ENCODE measurements at places on chromosomes 7 and 10.
A peak's percentile ranks its signal among the peaks of the same experiment; 100 is the strongest.

GRCh38 chr7:8176370-8177081 is 85.4 kb downstream of the ICA1 start:
- DNase-seq = peak; percentile 14

- DNase-seq = no peak
Measured at GRCh38 chr10:84406561-84406960, 78.2 kb downstream of the CCSER2 start.

GRCh38 chr7:82109288-82109687 is 334.3 kb downstream of the CACNA2D1 start:
- no peak for DNase-seq

DNA sequence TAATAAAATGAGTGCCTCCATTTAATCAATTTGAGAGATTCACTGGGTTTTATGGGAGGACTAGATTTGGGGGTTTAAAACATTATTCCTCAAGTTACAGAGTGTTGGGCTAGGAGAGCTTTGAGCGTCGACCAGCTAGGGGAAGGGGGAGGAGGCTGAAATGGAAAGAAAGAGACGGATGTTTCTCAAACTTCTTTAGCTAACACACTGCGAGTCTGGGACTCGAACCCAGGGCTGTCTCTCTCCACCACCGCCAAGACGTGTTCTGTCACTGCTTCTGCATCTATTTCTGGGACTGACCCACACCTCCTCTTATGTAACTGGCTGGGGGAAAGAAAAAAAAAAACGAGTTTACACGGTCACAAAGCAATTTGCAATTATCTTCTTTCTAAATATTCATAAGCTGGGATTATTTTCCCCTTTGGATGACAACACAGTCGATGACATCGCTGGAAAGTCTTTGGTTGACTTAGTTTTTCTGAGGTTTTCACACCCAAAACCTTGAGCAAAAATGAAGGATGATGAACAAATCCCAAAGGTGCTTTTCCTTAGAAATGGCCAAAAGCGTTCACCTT is 27.2 kb downstream of the CHST15 start:
- no peak for DNase-seq

DNA sequence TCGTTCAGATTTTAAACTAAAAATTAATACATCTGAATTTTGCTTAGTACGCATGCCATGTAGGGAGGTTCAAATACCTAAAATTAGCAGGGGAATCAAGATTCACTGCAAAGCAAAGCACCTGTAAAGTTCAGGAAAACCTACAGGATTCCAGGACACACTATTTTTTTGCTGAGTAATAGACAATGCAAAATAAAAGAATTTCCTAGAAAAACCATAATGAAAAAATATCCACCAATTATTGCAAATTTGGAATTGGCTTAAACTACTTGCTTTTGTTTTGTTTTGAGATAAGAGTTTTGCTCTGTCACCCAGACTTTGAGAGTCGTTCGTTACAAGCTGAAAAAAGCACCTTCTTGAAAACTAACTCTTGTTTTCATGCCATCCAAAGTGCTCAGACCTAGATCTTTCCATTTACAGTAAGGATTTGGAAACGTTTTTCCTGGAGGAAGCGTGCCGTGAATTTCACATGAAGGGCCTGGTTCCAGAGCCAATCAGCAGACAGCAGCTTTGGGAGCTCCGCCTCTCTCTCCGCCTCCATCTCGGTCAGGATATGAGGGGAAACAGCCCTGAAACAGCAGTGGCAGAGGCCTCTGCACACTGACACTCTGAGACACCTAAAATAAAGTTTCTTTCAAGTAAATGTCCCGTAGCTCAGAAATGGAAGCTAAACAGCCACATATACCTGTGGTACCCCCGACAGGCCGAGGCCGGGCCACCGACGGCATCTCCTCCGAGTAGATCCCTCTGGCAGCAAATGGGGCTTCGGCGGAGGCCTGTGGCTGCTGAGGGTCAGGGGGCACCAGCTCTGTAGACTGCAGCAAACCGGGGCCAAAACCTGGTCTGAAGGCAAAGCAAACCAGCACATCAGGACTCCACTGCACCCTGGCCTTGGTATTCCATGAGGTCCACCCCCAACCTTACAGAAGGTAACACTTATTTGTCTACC is 45.9 kb upstream of the ATP6V0A4 start:
- no peak for DNase-seq

- DNase-seq = no peak
Measured at GRCh38 chr10:33743429-33743857, 409.0 kb upstream of the NRP1 start.

DNA sequence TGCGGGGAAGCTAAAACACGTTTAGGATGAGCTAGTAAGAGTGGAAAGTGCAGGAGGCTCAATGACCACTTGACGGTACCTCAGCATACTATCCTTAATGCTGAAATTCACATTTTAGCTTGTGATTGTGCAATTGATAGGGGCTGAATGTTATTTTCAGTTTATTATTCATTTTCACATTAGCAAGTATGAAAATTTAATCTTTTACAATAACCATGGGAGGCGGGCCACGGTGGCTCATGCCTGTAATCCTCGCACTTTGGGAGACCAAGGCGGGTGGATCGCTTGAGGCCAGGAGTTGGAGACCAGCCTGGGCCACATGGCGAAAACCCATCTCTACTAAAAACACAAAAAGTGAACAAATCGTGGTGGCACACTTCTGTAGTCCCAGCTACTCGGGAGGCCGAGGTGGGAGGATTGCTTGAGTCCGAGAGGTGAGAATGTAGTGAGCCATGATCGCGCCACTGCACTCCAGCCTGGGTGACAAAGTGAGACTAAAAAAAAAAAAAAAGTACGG is 22.0 kb upstream of the ANLN start:
- DNase-seq = no peak

DNA sequence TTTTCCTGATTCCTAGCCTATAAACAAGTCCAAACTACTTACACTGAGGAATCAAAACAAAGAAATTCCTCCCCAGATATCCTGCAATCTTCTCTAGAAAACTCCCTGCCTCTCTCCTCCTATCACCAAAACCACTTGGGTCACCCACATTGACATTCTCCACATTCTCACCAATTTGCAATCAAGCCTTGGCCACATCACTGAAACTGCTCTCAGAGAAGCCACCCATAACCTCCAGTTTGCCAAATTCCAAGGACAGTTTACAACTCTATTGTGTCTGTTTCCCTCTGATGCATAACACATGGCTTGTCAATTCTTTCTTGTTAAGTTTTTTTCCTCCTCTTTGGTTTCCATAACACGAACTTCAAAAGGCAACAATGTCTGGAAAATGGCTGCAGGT is 233.5 kb downstream of the XPNPEP1 start:
- no peak for DNase-seq

- no peak for DNase-seq
Measured at GRCh38 chr10:66852811-66853210, 73.0 kb upstream of the LRRTM3 start.

DNA sequence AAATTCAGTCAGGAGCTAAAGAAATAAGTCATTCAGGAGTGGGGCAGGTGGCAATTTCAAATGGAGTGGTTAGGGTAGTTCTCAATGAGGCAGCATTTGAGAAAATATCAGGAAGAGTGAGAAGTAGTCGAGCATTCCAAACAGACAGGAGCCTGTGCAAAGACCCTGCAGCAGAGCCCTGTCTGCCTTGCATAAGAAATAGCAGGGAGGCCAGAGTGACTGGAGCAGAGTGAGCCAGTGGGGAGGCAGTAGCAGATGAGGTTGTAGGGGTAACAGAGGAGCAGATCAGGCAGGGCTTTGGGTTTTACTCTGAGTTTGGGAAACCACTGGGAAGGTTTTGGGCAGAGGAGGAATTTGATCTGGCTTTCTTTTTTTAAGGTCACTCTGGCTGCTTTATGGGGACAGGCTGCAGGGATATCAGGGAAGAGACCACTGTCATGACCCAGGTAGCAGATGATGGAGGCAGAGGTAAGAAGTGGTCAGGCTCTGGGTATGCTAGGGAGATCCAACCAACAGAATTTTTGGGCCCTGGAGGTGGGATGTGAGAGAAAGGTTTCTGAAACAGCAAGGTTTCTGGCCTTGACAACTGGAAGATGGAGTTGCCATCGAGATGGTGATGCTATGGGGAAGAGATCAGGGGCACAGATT is 1.3 kb upstream of the BLVRA start:
- DNase-seq = no peak

DNA sequence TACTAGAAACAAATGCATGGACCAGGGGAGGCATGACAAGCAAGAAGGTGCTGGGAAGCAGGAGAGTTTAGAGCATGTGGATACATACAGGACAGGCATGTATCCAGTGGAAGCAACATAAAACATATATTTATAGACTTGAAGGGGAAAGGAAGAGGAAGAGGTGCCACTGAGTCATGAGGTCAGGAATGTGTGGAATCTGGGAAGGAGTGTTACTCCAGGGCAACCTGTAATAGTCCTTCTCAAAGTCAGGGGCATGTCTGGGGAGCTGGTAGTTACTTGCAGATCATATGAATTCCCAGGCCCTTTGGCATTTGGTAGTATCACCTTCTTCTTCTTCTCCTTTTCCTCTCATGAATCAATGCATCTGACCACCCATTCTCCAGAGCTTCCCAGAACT is 246.6 kb downstream of the XPNPEP1 start:
- no peak for DNase-seq

- DNase-seq = no peak
Measured at GRCh38 chr7:28070297-28071055, 110.1 kb downstream of the JAZF1 start.

DNA sequence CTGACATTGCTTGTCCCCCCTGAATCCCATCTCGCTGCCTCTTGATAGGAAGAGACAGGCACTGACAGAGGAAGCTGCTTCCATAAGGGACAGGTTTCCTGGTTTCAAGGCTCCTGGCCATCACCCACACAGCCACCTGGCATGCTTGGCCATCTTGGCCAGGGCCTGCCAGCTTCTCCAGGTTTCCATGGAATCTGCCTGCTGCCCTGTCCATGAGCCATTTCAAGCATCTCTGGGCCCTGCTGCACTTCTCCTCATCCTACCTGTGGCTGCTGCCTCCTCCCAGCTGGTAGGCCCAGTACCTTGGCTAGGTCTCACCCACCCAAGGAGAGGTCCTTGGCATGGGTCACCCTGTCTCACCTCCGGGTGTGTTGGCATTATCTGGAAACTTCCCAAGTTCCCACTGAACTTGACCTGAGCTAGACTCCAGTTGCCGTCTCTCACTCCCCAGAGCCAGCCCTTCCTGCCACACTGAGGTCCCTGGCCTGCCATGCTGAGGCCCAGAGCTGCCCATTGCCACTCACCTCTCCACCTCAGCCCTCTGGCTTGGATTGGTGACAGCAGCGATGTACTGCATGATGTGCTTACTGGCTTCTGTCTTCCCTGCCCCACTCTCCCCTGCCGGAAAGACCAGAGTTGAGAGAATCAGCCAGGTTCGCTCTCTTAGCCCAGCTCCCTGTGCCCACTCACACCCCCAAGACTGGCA is 2.6 kb downstream of the MYO1G start:
- no peak for DNase-seq

GRCh38 chr10:36224431-36224985 is 582.4 kb upstream of the FZD8 start:
- DNase-seq = no peak

DNA sequence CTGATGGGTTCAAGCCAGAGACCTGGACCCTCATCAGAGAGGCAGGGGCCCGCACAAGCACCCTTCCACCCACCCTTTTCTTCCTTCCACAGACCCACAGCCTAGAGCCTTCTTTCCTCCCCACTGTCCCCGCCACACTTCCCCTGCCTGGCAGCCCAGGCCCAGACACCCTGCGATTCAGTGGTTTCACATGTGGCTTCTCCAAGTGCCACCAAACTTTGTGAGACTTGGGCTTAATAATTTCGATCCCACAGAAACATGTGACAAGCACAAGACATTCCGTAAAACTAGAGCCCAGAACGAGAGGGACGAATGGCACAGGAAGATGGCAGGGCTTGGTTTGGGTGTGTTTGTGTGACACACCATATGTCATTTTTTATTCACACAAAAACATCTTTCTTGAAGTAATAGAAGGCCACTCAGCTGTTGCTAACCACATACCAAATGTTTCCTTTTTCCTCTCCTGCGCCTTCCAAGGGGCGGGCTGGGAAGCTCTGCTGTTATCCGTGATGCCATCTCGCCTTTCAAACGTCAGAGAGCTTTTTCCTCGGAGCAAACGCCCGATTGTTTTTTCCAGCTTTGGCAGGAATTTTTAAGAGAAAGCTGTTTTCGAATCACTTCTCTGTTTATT is 162.9 kb downstream of the GRK5 start:
- DNase-seq = no peak

- DNase-seq = no peak
Measured at GRCh38 chr10:11157292-11158076, 139.8 kb downstream of the CELF2 start.

DNA sequence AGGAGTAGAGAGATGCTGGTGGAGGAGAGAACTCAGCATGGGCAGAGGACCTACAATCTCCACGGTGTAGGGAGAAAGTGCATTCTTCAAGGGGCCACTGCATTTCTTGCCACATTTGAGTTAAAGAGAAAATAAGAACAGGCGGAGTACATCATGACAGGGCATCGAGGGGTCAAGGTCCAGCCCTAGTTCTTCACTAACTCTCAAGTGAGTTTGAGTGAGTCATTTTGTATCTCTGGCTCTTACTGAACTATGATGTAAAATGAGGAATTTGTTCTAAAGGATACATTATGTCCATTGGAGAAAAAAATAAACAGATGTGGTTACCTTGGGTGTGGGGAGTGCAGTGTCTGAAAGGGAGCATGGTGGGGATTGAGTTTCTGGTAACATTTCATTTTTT is 182.9 kb downstream of the XPNPEP1 start:
- DNase-seq = no peak

- DNase-seq = no peak
Measured at GRCh38 chr10:77857272-77857671, 69.3 kb downstream of the DLG5 start.

DNA sequence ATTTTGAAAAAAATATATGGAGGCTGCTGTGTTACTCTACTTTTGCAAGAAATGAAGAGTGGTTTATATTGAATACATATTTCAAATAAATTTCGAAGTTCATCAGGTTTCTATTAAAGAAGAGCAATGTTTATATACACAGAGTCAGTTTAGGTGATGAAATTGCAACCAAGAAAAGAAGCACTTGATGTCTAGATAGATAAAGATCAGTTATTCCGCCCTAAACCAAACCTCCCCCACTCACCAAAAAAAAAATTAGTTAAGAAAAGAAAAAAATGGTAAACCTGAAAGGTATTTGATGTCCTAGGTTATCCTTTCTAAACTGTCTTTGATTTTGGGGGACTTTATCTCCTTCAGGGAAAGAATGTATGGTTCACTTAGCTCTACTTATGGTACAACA is 111.8 kb downstream of the SKIDA1 start:
- DNase-seq = no peak

DNA sequence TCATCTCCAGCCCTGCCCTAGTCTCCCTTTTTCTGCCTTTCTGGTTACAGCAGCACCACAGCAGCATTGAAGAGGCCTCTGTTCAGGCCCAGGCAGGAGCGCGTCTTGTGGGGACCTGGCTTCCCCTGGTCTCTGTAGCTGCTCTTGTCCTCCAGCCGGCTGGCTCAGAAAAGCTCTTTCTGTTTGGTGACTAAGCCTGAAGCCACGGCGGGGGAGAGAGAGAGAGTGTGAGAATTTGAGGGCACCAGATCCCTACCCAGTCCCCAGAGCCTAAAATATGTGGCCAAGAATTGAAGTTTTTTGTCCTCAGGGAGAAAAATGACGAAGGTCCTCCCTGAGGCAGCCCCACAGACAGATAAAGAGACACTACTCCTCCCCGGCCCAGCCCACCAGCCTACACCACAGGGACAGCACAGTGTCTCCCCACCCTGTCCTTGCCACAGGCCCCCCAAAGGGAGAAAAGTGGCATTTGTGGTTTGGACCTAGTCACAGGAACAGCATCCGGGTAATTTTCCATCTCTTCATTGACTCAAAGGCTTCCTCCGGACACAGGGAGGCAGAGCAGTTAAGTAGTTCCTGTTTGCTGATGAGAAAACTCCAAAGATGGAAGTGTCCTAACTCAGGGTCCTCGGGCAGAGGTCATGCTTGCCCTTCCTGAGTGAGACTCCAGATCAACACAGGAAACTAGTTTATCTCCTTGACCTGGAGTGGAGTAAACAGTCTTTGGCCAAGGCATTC is 13.3 kb upstream of the FAM180A start:
- DNase-seq = no peak
